Stomach (tissue), 19 donors: ENCODE measurements at places on chromosomes 1 and 21. TPM values are rescaled to one million over a fixed set of nuclear protein-coding genes. Genes with fewer than 3 reads are reported as not detected.

GRCh38 chr1:203547771-203548421 lies 53.9 kb downstream of the OPTC start:
- DNase-seq: no peak

DNA sequence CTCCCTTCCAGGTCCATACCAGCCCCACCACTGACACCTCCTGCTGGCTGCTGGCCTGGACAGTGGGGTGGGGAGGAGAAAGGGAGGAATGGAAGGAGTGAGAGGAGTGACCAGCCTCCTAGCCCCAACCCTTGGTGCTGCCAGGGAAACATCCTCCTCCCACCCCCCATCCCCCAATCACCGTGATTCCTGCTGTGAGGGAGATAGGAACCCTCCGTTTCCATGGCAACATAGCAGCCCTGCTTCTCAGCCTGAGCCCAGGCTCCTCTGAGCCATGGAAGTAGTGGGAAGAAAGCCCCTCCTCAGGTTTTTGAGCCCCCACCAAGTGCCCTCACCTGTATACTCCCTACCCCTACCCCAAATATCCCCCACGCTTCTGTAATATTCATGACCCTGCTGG lies 44.4 kb upstream of the SCMH1 start:
- DNase-seq: no peak

DNA sequence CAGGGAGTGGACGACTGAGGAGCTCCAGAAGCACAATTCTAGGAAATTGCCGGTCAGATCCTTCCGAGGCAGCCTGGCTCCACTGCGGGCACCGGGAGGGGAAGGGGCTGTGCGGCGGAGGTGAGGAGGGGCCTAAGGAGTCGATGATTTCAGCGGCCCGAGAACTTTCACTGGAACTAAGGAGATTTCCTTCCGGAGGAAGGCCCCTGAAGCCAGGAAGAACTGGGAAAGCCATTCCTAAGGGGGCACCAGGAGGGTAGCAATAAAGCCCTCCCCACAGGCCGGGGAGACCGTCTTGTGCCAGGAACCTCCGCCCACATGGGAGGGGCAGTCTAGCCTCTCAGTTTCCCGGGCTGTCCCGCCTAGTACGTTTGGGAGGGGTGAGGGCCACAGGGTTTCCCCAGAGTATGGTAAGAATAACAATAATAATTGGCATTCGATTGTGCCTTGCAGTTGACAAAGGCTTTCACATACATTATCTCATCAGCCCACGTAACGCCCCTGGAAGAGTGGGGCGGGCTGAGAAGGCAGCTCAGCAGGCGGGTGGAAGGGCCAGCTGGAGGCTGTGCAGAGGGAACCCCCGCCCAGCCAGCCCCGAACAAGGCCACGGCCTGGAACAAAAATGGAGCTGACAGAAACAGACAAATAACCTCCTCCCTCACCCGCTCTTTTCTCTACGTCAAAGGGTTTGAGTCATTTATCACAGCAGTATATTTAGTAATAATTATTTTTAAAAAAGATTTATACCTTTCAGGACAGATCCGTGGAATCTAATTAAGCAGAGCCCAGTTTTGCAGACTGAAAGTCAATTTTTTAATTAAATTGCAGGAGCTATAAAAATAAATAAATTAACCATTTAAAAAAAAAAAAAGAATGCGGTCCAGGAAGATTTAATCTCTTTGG lies 19.8 kb downstream of the NPR1 start:
- no peak for DNase-seq

DNA sequence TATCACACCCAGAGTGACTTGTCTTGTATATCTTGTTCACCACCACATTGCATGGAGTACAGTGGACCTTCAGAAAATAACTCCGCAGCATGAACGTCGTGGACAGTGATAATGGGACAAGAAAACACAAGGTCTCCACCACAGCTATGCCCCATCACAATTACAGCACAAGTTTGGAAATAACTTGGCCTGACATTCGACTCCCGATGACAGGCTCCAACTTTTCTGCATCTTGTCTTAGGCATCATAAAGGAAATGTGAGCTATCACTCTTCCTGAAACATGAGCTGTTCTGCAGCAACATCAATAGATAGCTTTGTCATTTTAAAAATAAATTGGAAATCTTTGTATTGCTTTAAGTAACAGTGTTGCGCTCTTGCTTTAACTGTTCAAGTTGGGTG lies 2.9 kb downstream of the RRP1B start:
- DNase-seq: no peak

DNA sequence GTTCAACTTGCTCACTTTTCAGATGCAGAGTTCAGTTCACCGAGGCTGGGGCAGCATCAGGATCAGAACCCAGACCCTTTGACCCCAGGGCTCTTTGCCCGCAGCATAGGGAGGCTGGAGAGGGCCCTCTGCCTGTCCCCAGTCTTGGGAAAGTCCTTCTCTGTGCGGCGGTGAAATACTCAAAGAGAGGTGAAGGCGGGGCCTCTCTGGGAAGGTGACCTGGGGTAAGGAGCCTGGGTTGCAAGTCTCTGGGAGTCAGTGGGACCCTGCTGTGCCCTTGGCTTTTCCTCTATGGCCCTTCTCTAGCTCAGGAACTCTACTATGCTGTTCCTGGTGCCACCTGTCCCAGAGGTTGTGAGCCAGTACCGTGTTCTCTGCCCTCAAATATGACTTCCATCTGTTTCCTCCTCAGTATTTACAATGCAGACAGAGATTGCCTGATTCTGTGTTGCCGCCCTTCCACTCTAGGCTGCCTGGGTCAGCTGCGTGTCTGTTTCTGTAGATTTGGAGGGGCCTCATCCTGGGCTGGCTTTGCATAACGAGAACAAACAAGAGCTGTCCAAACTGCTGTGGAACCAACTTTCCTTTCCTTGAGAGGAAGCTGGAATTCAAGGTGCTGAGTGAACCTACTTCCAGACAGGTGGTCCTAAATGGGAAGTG lies 18.7 kb upstream of the ZBTB21 start:
- no peak for DNase-seq

DNA sequence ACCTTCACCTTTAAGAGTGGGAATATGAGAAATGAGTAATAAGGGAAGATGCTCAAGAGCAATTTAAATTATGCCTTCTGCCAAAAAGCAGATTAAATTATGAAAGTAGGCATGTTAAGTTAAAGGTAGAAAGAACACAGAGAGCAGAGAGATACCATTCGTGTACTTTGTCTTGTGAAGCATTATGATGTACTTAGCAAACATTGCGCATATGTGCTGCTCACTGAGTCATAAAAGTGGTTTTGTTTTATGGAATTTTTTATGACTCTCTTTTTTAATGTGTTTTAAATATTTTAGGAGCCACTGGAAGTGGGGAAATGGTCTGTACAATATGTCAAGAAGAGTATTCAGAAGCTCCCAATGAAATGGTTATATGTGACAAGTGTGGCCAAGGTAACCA lies 35.3 kb downstream of the MTF2 start:
- no peak for DNase-seq

- no peak for DNase-seq
These were observed 161.4 kb downstream of the DAB1 start for GRCh38 chr1:57262472-57262871.

- no peak for DNase-seq
These were observed 8.3 kb upstream of the MAP3K21 start for GRCh38 chr1:233319272-233319671.

TNFSF4 gene
- total RNA-seq: 2.2 TPM

ZSCAN20 gene
- 0.58 TPM for total RNA-seq

- no peak for DNase-seq
These were observed 139.2 kb downstream of the ETS2 start for GRCh38 chr21:38944903-38945302.

- no peak for DNase-seq
These were observed 132.2 kb downstream of the PTGER3 start for GRCh38 chr1:70915258-70916033.

AQP10 gene
- total RNA-seq: not detected

DNA sequence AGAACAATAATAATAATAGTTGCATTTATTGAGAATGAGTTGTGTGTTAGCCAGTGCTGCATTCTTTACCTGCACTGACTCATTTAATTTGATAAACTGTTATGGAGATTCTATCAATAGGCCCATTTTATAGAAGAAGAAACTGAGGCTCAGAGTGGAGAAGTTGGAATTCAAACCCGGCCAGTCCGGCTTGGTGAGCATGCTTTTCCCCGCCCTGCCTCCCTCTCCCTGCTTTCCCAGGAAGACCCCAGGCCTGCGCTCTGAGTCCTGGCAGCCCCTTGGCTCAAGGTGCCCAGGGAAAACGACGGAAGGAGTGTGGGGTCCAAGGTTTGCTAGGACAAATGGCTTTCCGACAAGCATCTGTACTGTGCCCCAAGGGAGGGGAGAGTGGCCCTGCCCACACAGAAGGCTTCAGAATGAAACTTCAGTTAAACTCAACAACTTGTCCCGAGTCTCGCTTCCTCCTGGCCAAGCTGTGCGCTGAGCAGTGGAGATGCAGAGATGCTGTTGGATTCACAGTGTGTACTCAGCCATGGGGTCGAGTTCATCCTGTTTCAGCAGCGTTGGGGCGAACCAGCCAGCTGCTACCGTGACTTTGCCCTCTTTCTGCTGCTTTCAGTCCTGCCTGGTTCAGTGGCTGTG lies 23.3 kb upstream of the PADI6 start:
- no peak for DNase-seq

PPIAL4G gene
- not detected for total RNA-seq
